ENCODE measurements at places on chromosomes 7 and 10. TPM values are rescaled to one million over a fixed set of nuclear protein-coding genes. Genes with fewer than 3 reads are reported as not detected.

- no peak for DNase-seq
These were observed 64.5 kb upstream of the MYL10 start for GRCh38 chr7:101693498-101694091.

GRCh38 chr7:46725136-46725535 is 804.1 kb upstream of the IGFBP3 start:
- DNase-seq = no peak

DNA sequence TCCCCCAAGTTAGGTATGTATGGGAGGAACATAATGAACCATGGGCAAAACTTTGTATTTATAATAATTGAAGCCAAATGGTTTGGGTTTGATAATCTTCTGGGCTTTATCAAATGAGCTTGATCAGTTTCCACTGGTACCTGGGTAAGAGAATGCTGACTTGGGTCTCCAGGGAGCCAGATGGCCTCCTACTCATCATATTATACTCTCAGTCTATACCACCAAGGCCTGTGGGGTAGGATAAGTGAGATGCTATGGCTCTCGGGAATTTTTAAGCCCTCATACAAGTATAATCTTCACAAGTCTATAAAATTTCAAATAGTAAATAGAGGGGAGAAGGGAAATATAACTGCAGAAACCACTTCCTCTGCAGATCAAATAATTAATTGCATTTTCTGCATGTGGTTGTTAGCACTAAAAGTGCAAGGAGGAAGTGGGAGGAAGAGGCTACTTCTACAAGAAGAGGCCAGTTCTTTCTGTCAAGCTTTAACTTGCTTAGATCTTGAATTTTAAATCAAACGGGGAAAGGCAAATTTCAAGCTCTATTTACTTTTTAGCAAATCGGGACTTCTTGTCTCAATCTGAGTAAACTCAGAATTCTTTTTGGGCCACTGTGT is 349.0 kb downstream of the SORCS1 start:
- no peak for DNase-seq

- no peak for DNase-seq
These were observed 47.8 kb upstream of the KCNMA1 start for GRCh38 chr10:77685432-77685831.

GRCh38 chr7:3911685-3912084 is 610.6 kb downstream of the SDK1 start:
- DNase-seq = no peak

- no peak for DNase-seq
These were observed 6.5 kb downstream of the BLVRA start for GRCh38 chr7:43764807-43765491.

GRCh38 chr7:4998244-4998643 is 39.3 kb upstream of the MMD2 start:
- DNase-seq = no peak

DNA sequence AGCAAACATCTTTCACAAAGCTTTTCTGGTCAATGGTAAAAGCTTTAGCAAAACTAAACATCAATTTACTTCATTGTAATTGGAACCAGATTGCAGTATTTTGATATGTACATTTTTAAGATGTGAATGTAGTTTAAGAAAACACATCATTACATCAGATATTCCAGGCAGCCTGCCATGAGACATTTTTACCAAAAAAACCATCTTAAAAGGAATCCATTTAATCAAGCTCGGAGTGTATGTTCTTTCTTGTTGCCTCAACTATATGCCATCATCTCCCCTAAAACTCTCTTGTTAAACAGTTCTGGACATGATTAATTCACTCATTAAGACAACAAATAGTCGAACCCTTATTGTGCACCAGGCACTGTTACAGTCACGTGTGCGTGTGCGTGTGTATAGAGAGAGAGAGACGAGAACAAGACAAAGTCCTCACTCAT is 97.5 kb downstream of the UBE2H start:
- DNase-seq = no peak

DNA sequence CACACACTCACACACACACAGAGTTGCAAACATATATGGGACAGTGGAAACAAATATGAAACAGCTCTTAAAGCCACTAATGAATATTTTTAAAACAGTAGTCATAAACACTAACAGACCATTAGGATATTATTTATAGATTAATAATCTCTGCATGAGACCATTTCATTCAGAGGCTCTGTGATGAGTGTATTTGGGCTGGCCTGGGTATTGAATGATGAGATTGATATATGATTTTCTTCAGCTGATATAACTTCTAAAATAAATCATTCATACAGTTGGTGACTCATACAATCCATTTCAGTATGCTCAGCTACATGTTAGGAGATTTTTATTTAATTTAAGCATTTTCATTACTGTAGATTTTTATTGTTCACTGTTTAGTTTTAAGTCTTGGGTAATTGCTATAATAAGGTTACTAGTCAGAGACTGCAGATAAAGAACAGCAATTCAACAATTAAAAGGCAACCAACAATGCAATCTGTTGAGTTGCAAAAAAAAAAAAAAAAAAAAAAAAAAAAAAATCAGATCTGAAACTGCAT is 25.2 kb upstream of the AGK start:
- DNase-seq = no peak

GRCh38 chr10:31037749-31038148 is 6.1 kb upstream of the ZNF438 start:
- DNase-seq = no peak

- DNase-seq = no peak
These were observed 6.2 kb upstream of the FRAT1 start for GRCh38 chr10:97312897-97313296.

DNA sequence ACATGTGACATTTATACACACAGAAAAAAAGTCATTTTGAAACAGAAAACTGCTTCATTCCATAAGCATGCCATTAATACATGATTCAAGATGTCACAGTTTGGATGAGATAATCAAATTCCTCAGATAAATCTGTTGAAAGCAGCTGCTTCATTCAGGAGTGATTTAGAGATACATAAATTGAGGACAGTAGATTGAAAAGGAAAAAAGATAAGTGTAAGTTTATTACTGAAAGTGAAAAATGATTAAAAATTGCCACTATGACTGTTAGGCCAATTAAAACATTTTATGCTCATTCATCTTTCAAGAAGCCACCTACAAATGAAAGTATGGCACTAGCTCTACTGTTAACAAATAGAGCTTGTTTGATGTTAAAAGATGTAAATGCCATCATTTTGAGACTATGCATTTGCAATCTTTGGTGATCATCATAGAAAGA is 136.9 kb upstream of the CDK6 start:
- DNase-seq = no peak

- DNase-seq = no peak
These were observed 79.0 kb upstream of the HABP2 start for GRCh38 chr10:113473851-113474250.

GRCh38 chr7:122219253-122219865 is 75.3 kb upstream of the AASS start:
- DNase-seq = no peak

GRCh38 chr10:98309366-98310355 is 41.7 kb upstream of the LOXL4 start:
- DNase-seq = peak; percentile 69

GRCh38 chr7:99385564-99385963 is 11.0 kb downstream of the ARPC1B start:
- no peak for DNase-seq

- DNase-seq = no peak
These were observed 3.5 kb upstream of the FRAT2 start for GRCh38 chr10:97338041-97338440.

DNA sequence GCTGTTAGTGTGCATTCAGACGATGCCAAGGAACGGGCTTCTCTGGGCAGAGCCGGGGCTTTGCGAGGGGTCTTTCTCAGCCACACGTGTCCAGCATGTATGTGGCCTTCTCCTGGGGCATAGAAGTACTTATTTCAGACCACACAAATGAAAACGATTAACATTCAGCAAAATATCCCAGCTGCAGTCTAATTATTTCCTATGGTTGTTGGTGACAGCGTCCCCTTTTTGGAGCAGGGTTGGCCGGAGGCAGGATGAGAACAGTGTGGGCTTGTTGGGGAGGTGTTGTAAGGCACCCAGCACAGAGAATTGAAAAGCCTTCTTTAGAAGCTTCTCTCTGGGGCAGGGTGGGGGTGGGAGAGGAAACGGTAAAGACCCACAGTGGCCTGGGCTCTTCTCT is 54.2 kb downstream of the PTPRE start:
- DNase-seq = no peak

DNA sequence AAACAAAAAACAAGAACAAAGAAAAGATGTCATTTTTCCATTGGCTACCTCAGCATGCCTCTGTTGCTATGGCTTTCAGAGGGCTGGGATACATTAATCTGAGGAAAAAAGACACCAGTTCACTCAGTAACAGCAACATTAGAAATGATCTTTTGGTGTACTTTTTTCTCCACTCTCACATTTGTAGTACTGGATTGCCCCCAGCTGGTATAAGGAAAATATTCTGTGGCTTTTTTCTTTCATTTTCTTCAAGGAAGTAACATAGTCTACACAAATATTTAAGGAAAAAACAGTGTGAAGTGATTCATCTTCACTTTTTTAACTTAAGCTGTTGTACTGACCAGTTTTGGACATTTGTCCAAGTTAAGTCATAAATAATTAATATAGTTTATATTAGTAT is 482.3 kb downstream of the SORCS1 start:
- no peak for DNase-seq

- DNase-seq = no peak
These were observed 442.8 kb downstream of the PLXNA4 start for GRCh38 chr7:132133501-132133900.

- no peak for DNase-seq
These were observed 146.3 kb downstream of the TRIL start for GRCh38 chr7:28811701-28812430.

GRCh38 chr10:135132-135600 is at the start of gene ZMYND11:
Gene ZMYND11 (plus strand): TSS chr10:135455. CDS start chr10:180013, 44,558 bp downstream.
- peak; percentile 81 for DNase-seq

DNA sequence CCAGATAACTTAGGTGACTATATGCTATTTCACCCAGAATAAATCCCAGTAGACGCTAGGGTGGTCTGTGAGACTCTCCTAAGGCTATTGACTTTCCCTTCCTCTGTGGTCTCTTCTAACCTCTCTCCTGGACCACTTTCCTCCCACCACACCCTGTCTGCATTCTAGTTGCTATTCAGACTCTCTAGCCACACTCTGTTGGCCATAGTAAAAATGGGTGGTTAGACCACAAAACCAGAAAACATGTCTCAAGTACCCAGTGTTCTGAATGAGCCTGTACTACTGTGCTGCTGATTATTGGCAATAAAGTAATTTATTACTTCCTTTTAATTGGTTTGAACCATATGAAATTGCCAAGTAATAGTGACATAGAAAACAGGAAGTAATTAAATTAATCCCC is 240.8 kb downstream of the KIF20B start:
- no peak for DNase-seq

DNA sequence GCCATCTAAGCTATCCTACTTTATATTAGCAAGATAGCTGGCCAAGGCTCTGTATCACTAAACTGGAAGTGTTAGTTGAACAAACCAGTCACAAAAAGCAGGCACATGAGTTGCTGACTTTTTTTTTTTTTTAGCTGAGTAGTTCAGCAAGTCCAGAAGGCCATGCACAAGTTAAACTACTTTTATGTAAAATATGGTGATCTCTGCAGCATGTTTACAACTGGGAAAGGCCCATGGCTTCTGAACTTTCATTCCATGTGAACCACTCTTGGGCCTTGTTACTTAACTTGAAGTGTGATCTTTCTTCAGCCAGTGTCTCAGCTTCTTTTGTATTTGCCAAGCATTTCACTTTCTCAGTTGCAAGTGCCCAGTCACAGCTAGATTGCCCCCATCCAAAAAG is 78.5 kb downstream of the CALD1 start:
- DNase-seq = no peak

Gene AKR1C8
- 0.68 TPM for total RNA-seq

Gene STAG3
- not detected for total RNA-seq

Gene ZCWPW1
- 3.6 TPM for total RNA-seq

Gene MUC12
- total RNA-seq = 0.35 TPM

Gene PRLHR
- not detected for total RNA-seq

Gene MEOX2
- 6.3 TPM for total RNA-seq

Gene DENND10
- 25.4 TPM for total RNA-seq

Gene PRSS2
- total RNA-seq = not detected

Gene TMEM236
- total RNA-seq = 0.94 TPM

Gene FAM25G
- total RNA-seq = not detected

Gene HKDC1
- not detected for total RNA-seq

Gene GALNT17
- 2.4 TPM for total RNA-seq

Gene SLC26A3
- total RNA-seq = not detected

Gene HOXA3
- total RNA-seq = 0.74 TPM

Gene NEURL1
- total RNA-seq = 0.12 TPM

Gene PCDH15
- 1.1 TPM for total RNA-seq

Gene NPC1L1
- 0.09 TPM for total RNA-seq

Gene RALA
- 21.6 TPM for total RNA-seq
